ENCODE measurements at places on chromosomes 11 and 22.

DNA sequence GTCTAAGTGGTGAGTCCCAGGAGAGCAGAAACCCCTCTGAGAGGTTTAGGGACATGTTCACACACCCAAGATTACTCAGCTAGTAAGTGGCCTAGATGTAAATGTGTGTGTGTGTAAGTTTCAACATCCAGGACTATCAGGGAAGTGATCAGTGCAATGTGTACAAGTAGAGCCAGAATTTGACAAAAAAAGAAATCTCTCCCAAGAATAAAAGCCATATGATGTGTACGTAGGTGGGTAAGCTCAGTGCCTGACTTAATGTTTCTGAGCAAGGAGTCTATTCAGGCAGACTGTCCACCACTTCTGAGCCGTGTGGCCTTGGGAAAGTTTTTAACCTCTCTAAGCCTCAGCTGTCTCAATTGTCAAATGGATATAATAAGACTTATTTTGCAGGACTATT lies 133.8 kb upstream of the NAV2 start:
- no peak for DNase-seq

DNA sequence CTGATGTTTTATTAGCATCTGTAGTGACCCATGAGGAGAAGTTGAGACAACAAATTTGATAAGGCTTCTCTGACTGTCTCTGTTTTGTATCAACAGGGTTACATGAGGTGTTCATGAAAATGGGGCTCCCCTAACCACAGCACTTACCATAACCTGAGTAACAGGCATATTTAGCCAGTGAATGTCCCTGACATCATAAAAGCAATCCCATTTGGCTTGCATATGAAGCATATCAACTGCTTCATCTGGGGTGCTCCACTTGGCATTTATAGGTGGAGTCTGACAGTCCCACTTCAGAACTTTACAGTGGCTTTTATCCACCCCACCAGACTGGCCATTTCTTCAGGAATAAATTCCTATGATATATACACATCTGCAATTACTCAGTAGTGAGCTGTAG lies 257.6 kb downstream of the LUZP2 start:
- no peak for DNase-seq

- no peak for DNase-seq
Observed at GRCh38 chr11:133204158-133204557, 328.1 kb downstream of the OPCML start.

DNA sequence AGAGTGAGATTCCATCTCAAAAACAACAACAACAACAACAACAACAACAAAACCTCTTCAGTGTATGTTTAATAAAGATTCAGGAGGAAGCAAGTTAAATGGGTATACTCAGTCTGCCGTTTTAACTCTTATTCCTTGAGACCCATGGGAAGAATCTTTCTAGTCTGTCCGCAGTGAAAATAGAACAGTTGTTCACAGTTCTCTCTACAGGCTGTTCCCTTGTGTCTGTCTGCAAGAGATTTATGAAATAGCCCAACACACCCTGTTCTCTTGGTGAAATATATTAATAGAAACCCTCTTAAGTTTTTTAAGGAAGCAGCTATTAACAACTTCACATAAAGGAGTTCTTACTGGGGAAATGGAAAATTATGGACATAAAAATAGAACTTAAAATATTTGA lies 682.2 kb upstream of the RAG2 start:
- DNase-seq, result no peak

GRCh38 chr11:43837879-43838278 lies 42.8 kb upstream of the ALKBH3 start:
- DNase-seq, result no peak

GRCh38 chr11:118200901-118201680 lies 23.7 kb downstream of the JAML start:
- no peak for DNase-seq

DNA sequence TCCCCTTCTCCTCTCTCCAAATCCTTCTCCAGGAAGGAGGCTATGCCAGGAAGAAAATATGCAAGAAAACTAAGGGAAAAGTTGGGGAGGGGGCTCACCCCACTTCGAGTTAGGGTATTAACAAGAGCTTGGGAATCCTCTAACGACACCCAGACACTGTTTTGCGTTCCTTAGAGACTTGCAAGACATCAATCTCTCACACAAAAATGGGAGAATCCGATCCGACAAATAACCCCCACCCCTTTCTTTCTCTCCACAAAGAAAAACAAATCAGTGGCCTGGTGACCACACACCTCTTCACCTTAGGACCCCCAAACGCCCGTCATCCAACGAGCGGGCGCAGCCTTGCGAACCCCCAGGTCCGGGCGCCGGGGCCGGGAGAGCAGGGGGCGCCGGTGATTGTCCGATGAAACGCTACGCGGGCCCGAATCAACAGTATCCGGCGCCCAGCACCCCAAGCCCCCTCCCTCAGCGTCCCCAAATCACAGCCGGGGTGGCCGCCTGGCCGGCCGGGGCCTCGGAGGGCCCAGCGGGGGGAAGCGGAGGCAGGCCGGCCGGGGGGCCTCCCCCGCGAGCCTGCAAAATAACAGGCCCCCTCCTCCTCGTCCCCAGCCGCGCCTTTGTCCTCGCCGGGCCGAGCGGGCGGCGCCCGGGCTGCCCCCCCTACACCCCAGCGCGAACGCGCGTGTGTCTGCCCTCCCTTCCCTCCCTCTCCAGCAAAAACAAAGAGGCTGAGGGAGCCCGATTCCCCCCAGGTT lies 690 bp downstream of the CSNK1E start:
- DNase-seq, result peak; percentile 23

DNA sequence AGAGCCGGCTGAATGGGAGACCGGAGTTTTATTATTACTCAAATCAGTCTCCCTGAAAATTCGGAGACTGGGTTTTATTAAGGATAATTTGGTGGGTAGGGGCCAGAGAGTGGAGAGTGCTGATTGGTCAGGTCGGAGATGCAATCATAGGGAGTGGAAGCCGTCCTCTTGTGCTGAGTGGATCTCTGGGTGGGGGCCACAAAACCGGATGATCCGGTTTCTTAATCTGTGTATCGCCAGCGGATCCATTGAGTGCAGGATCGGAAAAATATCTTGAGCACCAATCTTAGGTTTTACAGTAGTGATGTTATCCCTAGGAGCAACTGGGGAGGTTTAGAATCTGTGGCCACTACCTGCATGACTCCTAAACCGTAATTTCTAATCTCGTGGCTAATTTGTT lies 886 bp upstream of the NIPSNAP1 start:
- DNase-seq, result no peak

GRCh38 chr11:92302770-92303169 lies 78.2 kb downstream of the FAT3 start:
- DNase-seq, result no peak

DNA sequence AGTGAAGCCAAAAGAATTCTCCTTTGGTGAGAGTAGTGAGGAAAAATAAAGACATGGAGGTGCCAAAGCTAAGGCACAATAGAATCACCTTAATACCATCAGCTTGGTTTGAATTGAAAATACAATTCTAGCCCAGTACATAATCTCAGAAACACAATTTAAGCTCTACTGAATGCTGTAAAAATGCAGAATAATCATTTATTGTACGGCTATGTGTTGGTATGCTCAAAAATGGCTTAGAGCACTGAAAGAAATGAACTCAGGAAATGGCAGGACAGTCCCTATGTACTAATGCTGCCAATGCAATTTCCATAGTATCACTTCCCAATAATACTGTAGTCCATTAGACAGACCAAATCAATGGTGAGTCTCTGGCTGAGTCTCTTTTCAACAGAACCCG lies 798.5 kb downstream of the DLG2 start:
- DNase-seq, result no peak

DNA sequence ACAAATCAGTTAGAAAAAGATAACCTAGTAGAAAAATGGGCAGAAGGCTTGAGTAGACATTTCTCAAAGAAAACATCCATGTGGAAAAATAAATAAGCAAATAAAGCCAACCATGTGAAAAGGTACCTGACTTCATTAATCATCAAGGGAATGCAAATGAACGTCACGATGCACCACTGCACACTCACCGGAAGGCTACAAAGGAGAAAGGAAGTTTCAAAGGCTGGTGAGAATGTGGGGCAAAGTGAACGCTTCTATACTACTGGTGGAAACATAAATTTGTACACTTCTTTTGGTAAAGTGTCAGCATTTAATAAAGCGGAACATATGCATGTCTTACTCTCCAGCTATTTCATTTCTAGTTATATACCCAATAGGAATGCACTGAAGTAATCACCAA lies 166.8 kb downstream of the CSNK2A3 start:
- DNase-seq, result no peak

- no peak for DNase-seq
Observed at GRCh38 chr22:34198976-34199375, 278.7 kb upstream of the LARGE1 start.

DNA sequence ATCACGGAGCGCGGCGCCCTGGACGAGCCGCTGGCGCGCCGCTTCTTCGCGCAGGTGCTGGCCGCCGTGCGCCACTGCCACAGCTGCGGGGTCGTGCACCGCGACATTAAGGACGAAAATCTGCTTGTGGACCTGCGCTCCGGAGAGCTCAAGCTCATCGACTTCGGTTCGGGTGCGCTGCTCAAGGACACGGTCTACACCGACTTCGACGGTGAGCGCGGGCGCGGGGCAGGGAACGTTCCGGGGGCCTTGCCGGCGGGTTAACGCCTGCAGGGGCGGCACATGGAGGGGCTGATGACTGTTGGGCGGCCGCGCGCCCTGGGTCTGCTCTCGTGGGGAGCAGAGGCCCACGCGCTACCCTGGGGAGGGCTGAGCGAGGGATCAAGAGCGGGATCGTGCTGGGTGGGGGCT lies 1.0 kb downstream of the PIM3 start:
- DNase-seq, result no peak

DNA sequence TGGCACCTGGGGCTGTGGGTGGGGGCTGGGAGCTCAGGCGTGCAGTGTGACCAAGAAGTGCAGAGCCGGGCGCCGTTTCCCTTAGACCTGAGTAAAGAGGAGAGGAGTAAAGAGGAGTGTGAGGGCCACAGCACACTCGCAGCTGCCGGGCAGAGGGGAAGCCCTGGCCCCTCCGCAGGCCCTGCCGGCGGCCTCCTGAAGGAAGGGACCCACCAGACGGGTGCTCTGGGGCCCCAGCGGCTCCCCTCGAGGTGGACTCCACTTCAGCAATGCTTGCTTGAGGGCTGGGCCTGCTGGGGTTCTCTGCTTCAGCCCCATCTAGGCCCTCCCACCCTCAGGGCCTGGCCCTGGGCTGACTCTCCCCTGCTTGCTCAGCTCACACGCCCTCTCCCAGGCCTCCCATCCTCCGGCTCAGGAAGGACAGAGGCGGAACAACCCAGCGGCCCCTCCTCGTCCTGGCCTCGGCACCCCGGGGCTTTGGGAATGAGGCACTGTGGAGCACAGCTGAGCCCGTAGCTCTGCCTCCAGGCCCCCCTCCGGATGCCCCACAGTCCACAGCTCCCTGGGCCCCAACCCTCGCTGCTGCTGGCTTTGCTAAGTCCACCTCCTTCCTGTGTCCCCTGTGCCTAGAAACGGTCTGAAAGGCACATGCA lies 1198.7 kb downstream of the BRD1 start:
- no peak for DNase-seq

DNA sequence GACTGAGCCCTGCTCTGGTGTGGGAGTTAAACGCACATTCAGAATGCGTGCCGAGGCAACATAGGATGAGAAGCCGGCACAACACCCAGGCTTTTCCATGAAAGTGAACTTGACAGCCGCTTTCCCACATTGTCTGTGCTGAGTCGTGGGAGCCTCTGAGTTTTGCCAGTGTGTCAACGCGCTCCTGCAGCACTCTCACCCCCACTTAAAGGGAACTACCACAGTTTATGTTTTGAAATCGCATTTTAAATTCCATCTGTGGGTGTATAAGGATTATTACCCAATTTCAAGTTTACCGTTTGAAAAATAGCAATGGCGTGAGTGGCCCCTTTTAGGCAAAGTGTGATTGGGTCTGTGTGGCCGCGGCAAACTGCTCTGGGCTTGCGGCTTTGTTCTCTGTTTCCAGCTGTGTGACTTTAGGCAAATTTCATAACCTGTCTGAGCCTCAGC lies 81.5 kb downstream of the FBLN1 start:
- no peak for DNase-seq

DNA sequence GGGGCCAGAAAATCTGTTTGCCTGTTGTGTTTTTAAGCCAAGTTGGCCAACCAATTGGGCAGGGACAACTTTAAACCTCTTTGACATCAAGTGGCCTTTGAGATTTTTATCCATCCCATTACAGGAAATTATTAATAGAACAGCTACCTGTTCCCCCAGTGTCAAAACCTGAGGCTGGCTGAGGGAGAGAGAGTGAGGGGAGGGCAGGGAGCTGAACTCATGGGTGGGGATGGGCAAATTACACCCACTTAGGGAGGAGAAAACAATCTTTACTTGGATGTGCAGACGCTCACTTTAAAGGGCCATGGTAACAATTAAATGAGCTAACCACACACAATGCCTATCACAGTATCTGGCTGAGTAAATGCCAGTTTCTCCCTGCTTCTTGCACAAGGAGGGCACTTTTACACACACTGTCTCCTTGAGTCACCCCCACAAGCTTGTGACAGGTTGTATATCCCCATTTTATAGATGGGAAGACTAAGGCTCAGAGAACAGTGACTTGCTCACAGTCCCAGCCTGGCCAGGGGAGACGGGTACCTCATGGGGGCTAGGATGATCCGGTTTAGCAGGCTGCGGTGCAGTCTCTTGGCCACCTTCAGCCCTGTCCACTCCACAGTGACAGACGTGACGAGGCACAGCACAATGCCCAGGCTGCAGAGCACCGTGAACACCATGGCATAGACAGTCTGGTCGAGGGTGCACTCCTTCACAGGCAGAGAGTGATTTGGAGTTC lies 17.8 kb upstream of the KCNJ11 start:
- DNase-seq, result no peak

DNA sequence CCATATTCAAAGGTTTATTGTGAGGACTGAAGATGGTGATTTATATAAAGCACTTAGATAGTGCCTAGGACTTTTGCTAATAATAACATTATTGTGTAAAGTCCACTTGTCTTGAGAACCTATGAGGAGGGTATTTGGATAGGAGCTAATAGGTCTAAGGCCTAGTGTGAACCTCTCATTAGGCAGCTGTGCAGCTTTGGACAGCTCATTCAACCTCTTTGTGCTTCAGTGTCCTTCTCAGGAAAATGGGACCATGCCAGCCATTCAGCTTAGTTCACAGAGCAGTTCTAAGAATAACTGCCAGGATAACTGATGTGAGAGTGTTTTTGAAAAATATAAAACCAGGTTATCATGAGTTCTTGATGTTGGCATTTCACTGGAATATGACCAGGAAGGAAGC lies 56.2 kb downstream of the NAV2 start:
- no peak for DNase-seq

DNA sequence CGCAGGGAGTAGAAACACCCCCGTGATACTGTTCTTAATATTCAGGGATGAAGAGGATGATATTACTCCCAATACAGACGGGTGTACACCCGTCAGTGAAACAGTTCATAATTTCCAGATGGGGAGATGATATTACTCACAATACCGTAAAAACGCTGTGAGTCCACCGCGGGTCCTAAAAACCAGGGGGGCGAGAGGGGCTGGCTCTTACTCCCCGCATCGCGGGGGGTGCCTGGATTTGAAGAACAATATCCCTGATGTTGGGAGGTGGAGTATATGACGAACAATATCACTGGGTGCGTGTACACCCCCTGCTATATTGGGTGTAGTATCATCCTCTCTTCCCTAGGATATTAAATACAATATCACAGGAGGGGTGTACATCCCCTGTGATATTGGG lies 20.5 kb upstream of the APOL5 start:
- DNase-seq, result no peak

- no peak for DNase-seq
Observed at GRCh38 chr11:28702871-28703270, 594.7 kb downstream of the METTL15 start.

GRCh38 chr11:119759324-119759723 lies 30.3 kb upstream of the NECTIN1 start:
- no peak for DNase-seq
